ENCODE measurements at places on chromosomes 1 and 21. TPM values are rescaled to one million over a fixed set of nuclear protein-coding genes. Genes with fewer than 3 reads are reported as not detected.

The AUNIP gene
- total RNA-seq = 5.8 TPM

- no peak for DNase-seq
Observed at GRCh38 chr1:5479876-5480646, 512.2 kb downstream of the NPHP4 start.

DNA sequence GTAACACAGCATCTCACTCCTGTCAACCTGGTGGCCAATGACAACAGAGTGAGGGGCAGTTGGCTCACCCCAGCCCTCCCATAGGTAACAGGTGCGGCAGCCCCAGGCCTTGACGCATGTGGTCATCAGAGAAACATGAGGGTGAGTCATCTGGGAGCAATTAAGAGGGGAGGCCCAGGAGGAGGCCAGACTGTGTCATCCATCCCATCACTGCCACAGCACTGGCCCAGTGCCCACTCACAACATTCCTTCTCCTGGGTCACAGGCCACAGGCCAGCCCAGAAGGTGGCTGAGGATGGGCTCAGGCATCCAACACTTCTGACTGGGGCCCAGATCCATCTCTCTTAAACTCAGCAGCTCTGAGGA, 17.1 kb downstream of the TEX35 start:
- no peak for DNase-seq

- no peak for DNase-seq
Observed at GRCh38 chr21:18178509-18178908, 66.1 kb upstream of the CHODL start.

The ADPRS gene
- 43.5 TPM for total RNA-seq

DNA sequence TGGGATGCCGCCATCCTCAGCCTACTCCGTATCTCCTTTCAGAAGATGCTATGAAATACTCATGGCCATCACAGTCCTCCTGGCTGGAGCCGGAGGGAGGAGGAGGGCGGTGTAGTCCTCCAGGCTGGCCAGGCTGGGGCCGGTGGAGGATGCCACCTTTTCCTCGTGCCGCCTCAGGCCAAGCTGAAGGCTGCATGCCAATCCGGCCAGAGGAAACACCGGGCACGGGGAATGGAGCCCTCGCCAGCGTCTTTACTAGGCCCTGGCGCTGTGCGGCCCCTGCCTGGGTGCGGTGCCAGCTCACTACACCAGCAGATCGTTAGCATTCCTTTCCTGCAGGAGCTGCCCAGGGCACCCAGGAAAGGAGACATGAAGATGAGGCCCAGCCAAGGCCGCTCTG, 70.1 kb downstream of the CASZ1 start:
- DNase-seq = no peak

DNA sequence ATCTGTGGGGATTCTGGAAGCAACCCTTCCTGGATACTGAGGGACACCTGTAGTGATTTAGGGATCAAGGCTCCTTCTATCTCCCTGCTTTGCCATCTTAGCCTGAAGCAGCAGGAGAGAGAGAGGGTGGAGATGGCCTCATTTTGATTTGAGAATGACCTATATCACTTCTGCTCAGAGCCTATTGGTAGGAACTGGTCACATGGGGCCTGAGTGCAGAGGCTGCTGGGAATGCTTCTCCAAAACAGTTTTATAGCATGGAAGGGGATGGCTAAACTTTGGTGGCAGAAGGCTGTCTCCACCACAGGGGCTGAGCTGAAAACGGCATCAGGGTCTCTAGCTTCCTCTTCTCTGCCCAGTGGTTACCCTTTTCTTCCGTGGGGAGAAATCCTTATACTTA, 105.8 kb downstream of the TBX19 start:
- no peak for DNase-seq

The TMPRSS2 gene
- total RNA-seq = not detected

The EPHA10 gene
- not detected for total RNA-seq

DNA sequence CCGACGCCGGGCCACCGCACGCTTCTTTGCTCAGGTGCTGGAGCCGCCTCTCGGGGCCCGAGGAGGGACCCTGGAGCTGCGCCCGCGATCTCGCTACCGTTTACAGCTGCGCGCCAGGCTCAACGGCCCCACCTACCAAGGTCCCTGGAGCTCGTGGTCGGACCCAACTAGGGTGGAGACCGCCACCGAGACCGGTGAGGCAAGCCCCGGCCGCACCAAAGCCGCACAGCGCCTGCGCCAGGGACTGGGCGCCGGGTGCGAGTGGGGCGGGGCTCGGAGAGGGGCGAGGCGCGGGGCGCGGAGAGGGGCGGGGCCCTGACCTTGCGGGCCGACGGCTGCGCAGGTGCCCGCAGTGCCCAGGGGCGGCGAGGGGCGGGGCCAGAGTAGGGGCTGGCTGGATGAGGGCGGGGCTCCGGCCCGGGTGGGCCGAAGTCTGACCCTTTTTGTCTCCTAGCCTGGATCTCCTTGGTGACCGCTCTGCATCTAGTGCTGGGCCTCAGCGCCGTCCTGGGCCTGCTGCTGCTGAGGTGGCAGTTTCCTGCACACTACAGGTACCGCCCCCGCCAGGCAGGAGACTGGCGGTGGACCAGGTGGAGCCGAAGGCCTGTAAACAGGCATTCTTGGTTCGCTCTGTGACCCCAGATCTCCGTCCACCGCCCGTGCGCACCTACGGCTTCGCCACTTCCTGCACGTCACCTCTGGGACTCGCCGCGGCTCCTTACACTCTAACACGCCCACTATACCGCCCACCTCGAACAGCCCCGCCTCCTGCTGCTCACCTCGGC, 9.8 kb upstream of the CDC20 start:
- no peak for DNase-seq

DNA sequence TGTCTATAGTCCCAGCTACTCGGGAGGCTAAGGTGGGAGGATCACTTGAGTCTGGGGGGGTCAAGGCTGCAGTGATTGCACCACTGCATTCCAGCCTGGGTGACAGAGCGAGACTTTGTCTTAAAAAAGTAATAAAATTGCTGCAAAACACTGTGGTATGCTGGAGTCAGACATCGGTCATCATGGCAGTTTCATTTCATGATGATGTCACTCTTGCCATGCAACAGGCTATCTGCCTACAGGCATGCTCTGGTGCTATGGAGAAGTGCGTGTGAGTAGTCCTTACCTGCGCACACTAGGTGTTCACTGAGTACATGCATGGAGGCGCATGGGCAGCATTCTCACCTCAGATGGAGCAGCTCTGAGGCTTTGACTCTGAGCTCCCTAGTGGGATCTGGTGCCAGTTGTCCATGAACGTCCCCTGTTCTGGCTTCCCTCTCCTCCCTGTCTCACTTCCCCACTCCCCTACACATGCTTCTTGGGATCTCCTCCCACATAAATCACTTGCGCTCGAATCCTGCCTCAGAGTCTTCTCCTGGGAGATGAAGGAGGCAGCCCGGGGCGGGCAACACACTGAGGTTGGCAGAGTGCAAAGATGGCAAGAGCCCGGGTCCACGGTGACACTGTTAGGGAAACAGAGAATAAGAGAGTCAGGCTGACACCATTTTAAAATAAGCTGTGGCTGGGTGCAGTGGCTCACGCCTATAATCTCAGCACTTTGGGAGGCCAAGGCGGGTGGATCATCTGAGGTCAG, 10.4 kb upstream of the CELA3B start:
- DNase-seq = no peak

- DNase-seq = no peak
Observed at GRCh38 chr1:219220945-219221344, 47.3 kb downstream of the LYPLAL1 start.

DNA sequence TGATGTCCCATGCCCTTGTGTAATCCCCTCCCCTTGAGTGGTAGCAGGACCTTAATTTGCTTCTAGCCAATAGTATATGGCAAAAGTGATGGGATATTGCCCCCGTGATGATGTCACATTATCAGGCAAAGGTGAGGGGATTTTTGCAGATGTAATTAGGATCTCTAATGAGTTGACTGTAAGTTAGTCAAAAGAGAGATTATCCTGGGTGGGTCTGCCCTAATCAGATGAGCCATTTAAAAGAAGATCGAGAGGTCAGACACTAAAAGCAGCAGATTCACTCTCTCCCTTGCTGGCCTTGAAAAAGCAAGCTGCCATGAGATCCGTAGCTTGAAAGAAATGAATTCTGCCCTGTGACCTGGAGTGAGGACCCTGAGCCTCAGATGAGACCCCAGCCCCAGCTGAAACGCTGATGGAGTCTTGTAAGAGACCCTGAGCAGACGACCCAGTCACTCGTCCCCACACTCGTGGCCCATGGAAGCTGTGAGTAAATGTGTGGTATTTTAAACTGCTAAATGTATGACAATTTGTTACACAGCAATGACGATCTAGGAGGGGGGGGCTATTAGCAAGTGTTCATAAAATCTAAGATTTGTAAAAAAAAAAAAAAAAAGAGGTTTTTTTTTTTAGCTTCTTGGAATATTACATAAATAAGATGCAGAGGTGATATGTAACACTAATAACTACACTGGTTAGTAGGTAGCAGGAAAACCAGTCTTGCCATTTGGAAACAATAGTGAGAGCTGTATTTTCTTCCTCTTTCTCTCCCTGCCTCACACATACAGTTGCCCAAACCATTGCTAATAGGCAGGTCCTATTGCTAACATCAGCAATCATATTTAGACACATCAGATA, 50.3 kb upstream of the TARBP1 start:
- no peak for DNase-seq

The CFAP45 gene
- total RNA-seq = 0.32 TPM

The MAP10 gene
- total RNA-seq = 1.1 TPM

Data from pulmonary artery endothelial cell (primary cell).